NT2/D1 (cell line): ENCODE measurements at places on chromosomes 6 and 20.

DNA sequence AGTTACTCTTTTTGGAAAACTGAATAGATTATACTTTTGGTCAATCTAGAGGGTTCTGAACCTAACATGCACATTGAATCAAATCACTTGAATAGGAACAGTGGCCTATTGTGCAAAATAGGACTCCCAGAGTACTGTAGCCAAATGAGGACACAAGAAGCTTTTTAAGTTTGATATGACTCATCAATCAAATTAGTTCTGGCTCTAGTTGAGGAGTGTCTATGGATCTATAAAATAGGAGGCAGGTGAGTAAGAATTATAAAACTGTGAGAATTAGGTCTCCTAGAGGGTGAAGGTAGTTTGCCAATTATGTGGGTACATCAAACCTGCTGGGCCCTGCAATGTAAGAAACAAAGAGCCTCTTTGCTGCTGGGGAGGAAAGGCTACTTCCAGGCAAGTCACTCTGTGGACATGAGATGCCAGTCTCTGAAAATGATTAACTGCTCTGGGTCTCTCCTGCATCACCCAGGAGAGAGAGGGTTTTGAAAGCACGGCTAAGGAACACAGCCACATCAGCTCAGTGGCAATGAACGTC lies 112.3 kb downstream of the RCAN2 start:
- DNase-seq: no peak

- DNase-seq: no peak
These were observed 109.0 kb upstream of the RIN2 start for GRCh38 chr20:19649041-19649440.

DNA sequence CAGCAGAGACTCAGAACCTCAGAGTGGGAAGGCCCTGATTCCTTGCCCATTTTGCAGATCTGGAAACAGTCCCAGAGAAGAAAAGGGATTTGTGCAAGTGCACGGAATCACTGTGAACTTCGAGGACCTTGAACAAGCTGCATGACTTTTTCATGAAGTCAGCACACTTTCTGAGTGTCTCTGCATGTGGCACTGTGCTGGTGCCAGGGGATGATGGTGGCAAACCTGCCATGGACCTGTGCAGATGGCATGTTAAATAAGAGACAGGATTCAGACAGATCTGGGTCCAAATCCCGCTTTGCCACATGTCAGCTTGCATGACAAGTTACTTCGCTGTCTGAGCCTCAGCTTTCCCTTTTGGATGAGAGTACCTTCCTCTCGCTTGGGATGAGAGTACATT lies 26.8 kb downstream of the ZNF831 start:
- no peak for DNase-seq

GRCh38 chr6:41367061-41367460 lies 31.7 kb downstream of the NCR2 start:
- no peak for DNase-seq

- DNase-seq: no peak
These were observed 159.4 kb upstream of the MLN start for GRCh38 chr6:33963136-33963750.

GRCh38 chr6:90709431-90709996 lies 122.6 kb upstream of the MAP3K7 start:
- DNase-seq: no peak

DNA sequence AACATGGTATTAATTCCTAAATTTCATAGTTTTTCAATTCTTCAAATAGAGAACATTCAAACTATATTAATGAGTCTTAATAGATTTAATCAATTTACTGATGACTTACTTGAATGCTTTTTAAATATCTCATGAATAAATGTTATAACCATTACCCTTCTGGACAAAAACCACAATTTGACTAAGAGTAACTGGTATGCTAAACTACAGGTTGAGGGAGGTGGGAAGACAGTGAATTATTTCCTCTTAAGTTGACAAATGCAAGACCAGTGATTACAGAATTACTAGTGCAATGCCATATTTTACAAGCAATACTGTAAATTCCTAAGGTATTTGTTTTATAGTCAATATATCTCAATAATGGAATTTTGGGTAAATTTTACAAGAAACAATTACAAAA lies 65.1 kb downstream of the REV3L start:
- DNase-seq: no peak

GRCh38 chr20:39112178-39112743 lies 150.1 kb downstream of the DHX35 start:
- peak; percentile 66 for DNase-seq

- DNase-seq: peak; percentile 80
These were observed 11.9 kb downstream of the VSTM2L start for GRCh38 chr20:37914672-37915433.

- no peak for DNase-seq
These were observed 72.6 kb downstream of the SHPRH start for GRCh38 chr6:145891565-145891964.

- DNase-seq: no peak
These were observed 126.7 kb downstream of the BCAS1 start for GRCh38 chr20:53943522-53944291.

- DNase-seq: no peak
These were observed at the start of gene B3GALT4 for GRCh38 chr6:33276864-33277662. TSS of gene B3GALT4 (plus strand) at chr6:33277123. CDS start at chr6:33277420, 297 bp downstream.
